ENCODE measurements at places on chromosomes 12 and 14. TPM values are rescaled to one million over a fixed set of nuclear protein-coding genes. Genes with fewer than 3 reads are reported as not detected.
A peak's percentile ranks its signal among the peaks of the same experiment; 100 is the strongest.

The SIX4 gene
- 2.0 TPM for total RNA-seq

The NOP9 gene
- 27.6 TPM for total RNA-seq

The PSMB11 gene
- total RNA-seq = 0.31 TPM

- DNase-seq = no peak
Observed at GRCh38 chr12:132396657-132397056, 67.3 kb upstream of the GALNT9 start.

GRCh38 chr12:54220092-54220557, 31.3 kb upstream of the SMUG1 start:
- DNase-seq = peak; percentile 87

DNA sequence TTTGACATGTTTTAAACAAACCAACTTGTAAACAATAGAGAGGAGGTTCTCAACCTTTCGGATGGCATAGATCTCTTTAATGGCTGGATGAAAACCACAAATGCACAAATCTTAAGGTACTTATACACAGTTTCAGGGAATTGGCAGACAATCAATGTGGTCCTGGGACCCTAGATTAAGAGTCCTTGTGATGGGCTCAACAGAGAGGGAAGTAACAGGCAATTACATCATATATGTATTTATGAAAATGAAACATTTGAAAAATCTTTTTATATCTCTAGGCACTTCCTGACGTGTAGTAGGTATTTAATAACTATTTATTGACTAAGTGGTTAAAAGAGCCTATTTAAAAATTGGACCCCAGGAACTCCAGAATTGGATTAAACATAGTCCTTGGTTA, 897 bp downstream of the ACTR10 start:
- DNase-seq = no peak

DNA sequence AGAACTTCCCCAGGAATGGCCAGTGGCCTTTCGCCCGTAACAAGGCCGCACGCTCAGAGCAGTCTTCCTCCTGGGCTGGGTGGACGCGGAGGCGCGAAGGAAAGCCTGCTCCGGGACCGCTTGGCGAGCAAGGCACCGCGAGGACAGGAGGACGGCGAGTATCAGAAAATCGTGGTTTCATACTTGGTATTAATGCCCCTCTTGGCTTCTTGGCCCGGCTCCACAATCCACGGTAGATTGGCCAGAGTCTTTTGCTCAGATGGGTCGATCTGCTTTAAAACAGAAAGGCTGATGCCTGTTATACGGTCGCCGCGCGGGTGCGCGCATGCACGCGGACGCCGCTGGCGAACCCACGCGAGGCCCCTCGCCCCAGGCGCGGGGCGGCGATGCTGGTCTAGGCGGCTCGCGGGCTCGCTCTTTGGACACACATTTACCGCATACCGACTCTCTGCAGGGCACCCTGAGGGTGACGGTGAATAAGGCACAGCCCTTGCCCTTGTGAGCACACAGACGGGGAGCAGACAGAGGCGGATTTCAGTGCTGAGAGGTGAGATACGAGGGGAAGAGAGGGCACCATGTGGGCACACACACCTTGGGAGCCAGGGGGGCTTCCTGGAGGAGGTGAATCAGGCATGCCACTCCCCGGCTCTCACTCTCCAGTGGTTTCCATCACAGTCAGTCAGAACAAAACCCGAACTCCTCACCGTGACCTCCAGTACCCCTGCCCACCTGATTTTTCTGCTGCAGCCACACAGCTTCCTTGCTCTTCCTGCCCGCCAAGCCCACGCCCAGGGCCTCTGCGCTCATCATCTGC, 100.7 kb downstream of the APAF1 start:
- DNase-seq = peak; percentile 36
